ENCODE measurements at places on chromosomes 6 and 20. TPM values are rescaled to one million over a fixed set of nuclear protein-coding genes. Genes with fewer than 3 reads are reported as not detected.

The TAF4 gene
- total RNA-seq = 30.1 TPM

DNA sequence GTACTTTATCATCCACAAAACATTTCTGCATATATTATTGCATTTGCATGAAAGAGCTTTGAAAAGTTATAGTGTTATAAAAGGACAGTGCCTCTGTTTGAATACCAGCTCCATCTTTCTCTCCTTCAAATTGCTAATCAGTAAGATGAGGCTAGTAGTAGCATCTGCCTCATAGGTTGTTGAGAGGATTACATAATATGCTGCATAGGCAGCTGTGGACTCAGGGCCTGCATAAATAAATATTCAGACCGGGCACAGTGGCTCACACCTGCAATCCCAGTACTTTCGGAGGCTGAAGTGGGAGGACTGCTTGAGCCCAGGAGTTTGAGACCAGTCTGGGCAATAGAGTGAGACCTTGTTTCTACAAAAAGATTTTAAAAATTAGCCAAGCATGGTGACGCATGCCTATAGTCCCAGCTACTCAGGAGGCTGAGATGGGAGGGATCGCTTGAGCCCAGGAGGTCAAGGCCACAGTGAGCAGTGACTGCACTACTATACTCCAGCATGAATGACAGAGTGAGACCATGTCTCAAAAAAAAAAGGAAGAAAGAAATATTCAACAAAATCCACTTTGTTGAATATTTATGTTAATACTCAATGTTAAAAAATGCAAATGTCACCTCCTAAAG is 18.3 kb upstream of the SEC63 start:
- DNase-seq = no peak

The MED20 gene
- total RNA-seq = 42.9 TPM

GRCh38 chr6:150269130-150269856 is 99.5 kb upstream of the IYD start:
- no peak for DNase-seq

- no peak for DNase-seq
Observed at GRCh38 chr6:145609521-145609920, 125.8 kb downstream of the EPM2A start.

The FRK gene
- 0.24 TPM for total RNA-seq

GRCh38 chr20:47173596-47174216 is 182.8 kb downstream of the ZMYND8 start:
- DNase-seq = no peak

The REM1 gene
- not detected for total RNA-seq

DNA sequence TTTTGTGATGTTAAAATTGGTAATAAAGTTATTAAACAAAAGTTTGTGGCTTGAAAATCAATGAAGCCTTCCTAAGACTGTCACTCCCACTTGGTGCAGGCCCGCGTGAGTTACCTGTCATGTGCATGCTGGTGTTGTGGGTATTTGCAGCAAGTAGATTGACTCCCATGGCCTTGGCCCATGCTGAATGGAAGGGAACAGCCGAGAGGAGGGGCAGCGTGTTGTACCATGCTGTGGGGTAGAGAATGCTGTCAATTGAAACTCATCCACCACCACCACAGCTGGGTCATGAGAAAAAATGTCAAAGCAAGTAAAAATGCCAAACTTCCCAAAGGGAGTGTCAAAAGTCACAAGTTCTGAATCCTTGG is 12.7 kb upstream of the VNN1 start:
- no peak for DNase-seq

The HCK gene
- 0.82 TPM for total RNA-seq

- no peak for DNase-seq
Observed at GRCh38 chr6:168377856-168378832, 58.6 kb upstream of the DACT2 start.

The SLC12A5 gene
- total RNA-seq = 5.9 TPM

GRCh38 chr6:150435832-150436231 is 67.0 kb downstream of the IYD start:
- no peak for DNase-seq

The PEDS1 gene
- 33.3 TPM for total RNA-seq

The PDYN gene
- 0.63 TPM for total RNA-seq

The IMPG1 gene
- not detected for total RNA-seq

GRCh38 chr6:14254505-14254904 is 136.9 kb downstream of the CD83 start:
- DNase-seq = no peak

DNA sequence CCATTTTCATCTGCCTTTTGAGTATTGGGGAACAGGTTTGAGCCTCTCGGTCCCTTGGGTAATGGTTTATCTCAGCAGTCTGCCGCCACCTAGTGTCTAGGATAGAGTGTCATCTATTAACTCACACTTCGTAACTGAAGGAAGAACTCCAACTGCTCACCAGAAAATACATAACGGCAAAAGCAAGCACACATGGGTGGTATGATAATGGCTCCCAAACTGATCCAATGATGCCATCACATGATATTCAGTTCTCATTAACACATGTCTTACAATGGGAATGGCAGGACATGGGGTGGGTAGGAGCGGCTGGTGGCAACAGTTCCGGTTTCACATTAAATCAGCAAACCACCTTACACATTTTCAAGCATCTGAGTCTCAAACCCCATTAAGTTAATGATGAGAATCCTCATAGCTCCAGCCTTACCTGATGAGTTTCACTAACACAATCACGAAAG is 110.7 kb upstream of the PHACTR1 start:
- DNase-seq = peak; percentile 55

The DACT2 gene
- 3.9 TPM for total RNA-seq

The CALHM4 gene
- total RNA-seq = not detected

- no peak for DNase-seq
Observed at GRCh38 chr6:141922898-141923297, 209.8 kb upstream of the GJE1 start.

GRCh38 chr6:158584236-158584651 is 24.4 kb downstream of the TMEM181 start:
- no peak for DNase-seq

The SMLR1 gene
- not detected for total RNA-seq

DNA sequence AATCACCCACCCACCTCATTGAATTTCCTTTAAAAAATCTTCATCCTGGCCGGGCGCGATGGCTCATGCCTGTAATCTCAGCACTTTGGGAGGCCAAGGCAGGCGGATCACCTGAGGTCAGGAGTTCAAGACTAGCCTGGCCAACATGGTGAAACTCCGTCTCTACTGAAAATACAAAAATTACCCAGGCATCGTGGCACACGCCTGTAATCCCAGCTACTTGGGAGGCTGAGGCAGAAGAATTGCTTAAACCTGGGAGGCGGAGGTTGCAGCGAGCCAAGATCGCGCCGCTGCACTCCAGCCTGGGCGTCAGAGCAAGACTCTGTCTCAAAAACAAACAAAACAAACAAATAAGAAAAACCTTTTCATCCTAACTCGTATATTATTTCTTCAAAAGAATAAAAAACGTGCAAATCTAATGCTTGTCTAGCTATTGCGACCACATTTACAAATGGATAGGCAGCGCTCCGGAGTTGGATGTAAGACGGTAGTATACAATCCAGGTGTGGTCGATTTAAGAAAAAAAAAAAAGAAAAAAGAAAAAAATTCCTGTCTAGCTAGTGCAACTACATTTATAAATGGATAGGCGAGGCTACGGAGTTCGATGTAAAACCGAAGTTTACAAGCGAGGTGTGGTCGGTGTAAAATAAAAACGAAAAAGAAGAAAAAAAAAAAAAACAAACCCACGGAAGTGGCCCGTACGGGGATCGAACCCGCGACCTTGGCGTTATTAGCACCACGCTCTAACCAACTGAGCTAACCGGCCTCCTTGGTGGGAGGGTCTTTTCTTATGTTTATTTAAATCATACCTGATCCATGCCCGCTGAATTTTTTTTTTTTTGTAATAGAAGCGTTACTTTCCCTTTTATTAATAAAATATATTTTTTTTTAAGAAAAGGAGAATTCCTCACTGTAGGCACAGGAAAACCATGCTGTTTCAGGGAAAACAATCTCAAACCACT is 70.7 kb upstream of the PRSS16 start:
- DNase-seq = peak; percentile 69

The C6orf118 gene
- total RNA-seq = 0.58 TPM

- DNase-seq = no peak
Observed at GRCh38 chr6:44096612-44097011, 30.6 kb downstream of the MRPL14 start.

DNA sequence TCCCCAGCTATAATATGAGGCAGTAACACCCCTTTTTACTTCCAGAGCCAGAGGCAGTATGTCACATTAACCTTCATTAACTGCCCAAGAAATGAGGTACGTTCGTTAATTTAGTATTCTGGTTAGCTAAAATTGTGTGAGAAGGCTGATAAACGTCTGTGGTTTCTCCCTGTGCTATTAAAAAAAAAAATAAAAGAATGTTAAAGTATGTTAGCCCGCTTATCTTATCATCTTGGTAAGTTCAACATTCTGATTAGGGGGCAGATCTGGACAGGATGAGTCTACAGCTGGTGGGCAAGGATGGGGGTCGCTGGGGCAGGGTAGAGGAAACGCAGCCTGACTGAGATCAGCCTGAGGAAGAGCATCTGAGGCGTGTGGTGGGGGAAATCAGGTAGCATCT is 154.0 kb downstream of the PRL start:
- DNase-seq = no peak

The LPA gene
- 0.19 TPM for total RNA-seq

- no peak for DNase-seq
Observed at GRCh38 chr6:150349546-150349945, 19.3 kb upstream of the IYD start.

DNA sequence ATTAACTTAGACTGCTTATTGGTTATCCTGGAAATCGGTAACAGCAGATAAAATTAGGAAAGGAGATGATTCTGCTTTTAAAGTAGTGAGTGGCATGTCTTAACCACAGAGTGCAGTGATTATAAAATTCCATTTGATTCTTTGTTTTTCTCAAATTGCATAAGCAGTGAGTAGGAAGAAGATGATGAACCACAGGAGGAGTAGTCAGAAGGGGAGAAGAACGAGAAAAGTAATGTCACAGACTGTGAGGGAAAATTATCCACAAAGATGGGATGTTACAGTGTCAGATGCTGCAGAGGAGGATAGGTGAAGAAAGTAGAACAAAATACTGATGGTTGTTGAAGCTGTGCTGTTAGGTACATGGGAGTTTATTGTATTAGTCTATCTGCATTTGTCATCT is 63.0 kb downstream of the ITCH start:
- no peak for DNase-seq

The LCA5 gene
- total RNA-seq = 3.6 TPM

DNA sequence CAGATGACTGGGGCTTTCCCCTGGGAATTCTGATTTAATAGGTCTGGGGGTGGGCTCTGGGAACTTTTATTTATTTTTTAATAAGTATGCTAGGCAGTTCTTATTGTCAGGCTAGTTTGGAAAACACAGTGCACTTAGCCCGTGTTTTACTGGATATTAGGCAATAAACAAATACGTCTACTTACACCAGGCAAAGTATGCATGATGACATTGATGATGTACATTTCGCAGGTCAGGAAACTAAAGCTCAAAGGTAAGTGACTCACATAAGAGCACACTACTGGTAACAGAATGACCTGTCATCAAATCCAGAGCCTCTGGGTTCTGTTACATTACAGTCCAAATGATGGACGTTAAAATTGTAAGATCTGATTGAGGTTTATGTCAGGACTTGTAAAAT is 144.4 kb upstream of the EXOC2 start:
- DNase-seq = no peak

The BANF2 gene
- total RNA-seq = not detected

The SERPINB1 gene
- total RNA-seq = 20.0 TPM

DNA sequence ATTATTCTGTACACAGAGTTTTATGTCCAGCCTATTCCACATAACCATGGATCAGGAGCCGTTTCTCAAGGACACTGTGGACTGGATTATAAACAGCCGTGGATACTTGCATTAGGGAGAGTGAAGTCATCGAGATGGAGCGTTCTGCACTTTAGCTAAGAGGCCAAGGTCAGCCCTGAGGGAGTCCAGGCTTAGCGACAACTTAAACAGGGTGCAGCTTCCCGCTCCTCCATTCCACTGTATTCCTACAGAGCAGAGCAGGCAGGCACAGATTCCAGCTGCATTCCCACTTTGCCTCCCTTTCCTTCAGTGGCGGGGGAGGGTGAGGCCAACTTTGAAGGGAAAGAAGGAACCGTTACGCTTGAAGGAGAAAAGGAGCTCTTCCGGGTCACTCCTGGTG is 59.5 kb downstream of the RAMACL start:
- DNase-seq = no peak

GRCh38 chr6:163422550-163422949 is 8.0 kb downstream of the QKI start:
- DNase-seq = no peak

DNA sequence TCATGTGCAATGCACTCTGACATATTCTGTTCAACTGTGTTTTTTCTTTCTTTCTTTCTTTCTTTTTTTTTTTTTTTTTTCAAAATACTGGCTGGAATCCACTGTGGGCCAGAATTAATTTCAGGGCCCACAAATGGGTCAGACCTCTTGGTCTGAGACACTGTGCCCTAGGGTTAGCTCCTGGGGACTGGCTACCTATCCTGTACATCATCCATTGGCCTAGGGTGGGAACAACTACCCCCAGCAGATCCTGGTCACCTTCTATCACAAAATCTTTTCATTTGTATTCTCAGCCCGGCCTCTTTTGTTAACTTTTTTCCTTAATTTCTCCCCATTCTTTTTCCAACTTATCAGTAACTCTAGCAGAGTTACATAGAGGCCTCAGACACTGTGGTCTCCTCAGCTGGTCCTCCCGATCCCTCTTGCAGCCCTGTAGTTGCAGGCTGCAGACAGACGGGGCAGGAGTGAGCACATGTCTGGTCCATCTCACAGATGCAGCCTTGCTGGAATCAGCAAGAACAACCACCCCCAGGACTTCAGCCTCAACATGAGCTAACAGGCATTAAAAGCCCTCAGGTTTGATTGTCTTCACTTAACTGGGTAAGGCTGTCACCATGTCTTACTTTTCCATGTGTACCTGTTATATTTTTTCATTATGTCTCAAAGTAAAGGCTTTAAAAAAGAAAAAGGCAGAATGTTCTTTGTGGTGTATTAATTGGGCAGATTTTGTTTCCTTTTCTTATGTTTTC is 41.3 kb downstream of the TXLNB start:
- peak; percentile 56 for DNase-seq

The SLC24A3 gene
- total RNA-seq = 6.2 TPM

GRCh38 chr6:35082733-35083403 is 58.3 kb downstream of the TCP11 start:
- DNase-seq = no peak

The GSS gene
- total RNA-seq = 34.6 TPM

The TRDN gene
- total RNA-seq = 41.6 TPM

- no peak for DNase-seq
Observed at GRCh38 chr6:34656378-34657036, 40.1 kb downstream of the ILRUN start.

DNA sequence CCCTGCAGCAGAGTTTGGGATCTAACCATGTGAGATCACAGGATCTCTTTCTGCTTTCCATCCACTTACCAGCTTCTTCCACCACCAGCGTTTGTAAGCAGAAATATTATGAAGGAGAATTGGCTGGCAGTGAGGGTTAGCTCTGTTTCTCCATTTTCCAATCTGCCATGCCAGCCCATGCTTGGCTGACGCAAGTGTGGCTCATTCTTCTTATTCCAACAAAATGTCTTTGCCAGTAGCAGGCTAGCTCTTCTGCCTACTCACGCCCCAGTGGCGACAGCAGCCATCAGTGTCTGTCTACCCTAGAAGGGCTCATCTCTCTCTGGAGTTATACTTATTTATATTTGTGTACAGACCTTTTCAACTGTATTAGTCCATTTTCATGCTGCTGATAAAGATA is 286.2 kb downstream of the FARS2 start:
- DNase-seq = no peak

Data from H1 (cell line).